ENCODE measurements at places on chromosomes 2 and 18. TPM values are rescaled to one million over a fixed set of nuclear protein-coding genes. Genes with fewer than 3 reads are reported as not detected.

The TBR1 gene
- 0.07 TPM for total RNA-seq

The LIMS3 gene
- total RNA-seq = not detected

The SDC1 gene
- total RNA-seq = 136 TPM

The VWC2L gene
- total RNA-seq = not detected

The CGREF1 gene
- 9.3 TPM for total RNA-seq

The CCDC68 gene
- 16.0 TPM for total RNA-seq

- DNase-seq = peak; percentile 38
Measured at GRCh38 chr2:165698444-165698884, 95.6 kb downstream of the GALNT3 start.

- DNase-seq = no peak
Measured at GRCh38 chr2:173963323-173963816, 1.8 kb downstream of the SP3 start.

GRCh38 chr18:45260125-45260524, 355.2 kb upstream of the SLC14A2 start:
- DNase-seq = no peak

- DNase-seq = no peak
Measured at GRCh38 chr18:24825397-24825796, 365.0 kb downstream of the HRH4 start.

DNA sequence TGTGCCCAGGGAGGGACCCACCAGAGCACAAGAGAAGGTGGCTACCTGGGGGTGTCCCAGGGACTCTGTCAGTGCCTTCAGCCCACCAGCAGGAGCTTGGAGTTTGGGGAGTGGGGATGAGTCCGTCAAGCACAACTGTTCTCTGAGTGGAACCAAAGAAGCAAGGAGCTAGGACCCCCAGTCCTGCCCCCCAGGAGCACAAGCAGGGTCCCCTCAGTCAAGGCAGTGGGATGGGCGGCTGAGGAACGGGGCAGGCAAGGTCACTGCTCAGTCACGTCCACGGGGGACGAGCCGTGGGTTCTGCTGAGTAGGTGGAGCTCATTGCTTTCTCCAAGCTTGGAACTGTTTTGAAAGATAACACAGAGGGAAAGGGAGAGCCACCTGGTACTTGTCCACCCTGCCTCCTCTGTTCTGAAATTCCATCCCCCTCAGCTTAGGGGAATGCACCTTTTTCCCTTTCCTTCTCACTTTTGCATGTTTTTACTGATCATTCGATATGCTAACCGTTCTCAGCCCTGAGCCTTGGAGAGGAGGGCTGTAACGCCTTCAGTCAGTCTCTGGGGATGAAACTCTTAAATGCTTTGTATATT, 14.0 kb downstream of the ITM2C start:
- no peak for DNase-seq

DNA sequence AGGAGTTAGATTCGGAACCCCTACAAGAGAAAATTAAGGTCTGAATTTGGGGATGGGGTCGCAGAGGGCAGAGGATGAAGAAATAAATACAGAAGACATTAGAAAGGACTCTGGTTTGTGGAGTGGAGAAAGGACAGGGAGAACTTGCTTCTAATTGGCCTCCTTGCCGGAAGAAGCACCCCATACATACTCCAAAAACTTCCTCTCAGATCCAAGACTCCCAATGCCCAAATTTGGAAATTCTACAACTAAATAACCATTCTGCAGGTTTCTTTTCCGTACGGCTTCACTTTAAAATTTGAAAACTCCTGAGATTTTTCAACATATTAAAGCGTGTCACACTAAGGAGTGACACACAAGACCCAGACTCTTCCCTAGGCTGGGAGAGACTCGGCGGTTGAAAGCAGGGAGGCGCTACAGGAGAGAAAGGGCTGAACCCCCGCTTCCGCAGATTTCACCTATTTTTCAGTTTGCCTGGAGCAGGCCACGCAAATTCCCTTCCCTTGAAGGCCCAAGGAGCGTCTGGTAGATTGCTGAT, 478 bp downstream of the CLHC1 start:
- DNase-seq = no peak
